Renal pelvis (tissue), 12 donors: ENCODE measurements at places on chromosomes 7 and 10. TPM values are rescaled to one million over a fixed set of nuclear protein-coding genes. Genes with fewer than 3 reads are reported as not detected.

IQUB gene
- 4.4 TPM for polyA plus RNA-seq

SPDYE5 gene
- 7.7 TPM for polyA plus RNA-seq

VTI1A gene
- polyA plus RNA-seq: 22.0 TPM

FAM24B gene
- 4.5 TPM for polyA plus RNA-seq

DNA sequence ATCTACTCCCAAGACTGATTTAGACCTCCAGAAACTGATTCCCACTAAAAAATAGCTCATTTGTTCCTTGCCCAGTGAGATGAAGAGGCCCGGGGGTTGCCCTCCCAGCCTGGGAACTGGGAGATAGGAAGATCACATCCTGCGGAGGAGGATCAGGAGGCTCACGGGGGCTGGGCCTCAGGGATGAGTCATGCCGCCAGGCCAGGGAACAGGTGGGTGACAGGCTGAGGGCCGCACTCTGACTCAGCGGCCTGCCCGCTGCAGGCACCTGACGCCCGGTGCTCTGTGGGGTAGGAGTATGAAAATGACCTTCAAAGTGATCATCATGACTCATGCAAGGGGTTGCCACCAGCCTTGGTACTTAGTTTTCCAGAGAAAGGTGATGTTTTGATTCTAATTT is 104.5 kb upstream of the ZPBP start:
- no peak for DNase-seq

DNA sequence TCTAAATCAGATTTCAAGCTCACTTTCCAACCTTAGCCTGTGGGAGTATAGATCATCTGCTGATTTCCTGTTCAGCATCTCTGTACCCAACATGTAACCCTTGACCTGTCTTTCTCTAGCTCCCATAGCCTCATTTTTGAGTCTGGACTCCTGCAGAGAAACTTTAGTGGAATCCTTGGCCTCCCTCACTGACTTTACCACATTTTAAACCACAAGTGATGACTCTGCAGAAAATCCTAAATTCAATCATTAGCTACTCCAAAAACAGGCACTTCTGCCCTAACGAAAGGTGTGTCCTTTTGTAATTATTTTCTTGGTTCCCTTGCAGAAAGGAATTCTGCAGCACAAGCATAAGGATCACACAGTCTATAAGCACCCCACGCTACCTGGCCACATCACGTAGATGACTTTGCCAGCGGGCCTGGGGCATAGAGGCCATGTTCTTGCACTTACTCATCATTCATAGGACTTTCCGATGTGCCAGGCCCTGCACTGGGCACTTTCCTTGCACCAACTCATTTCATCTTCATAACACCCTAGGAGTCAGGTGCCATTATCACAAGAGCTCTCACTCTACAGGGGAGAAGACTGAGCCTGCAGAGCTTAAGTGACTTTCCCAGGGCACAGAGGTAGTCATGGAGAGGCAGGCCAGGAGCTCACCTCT is 57.2 kb upstream of the OPALIN start:
- DNase-seq: no peak

GRCh38 chr7:15130666-15131541 is 228.4 kb upstream of the DGKB start:
- no peak for DNase-seq
